Kidney (tissue), 22 donors: ENCODE measurements at places on chromosomes 7 and 10. TPM values are rescaled to one million over a fixed set of nuclear protein-coding genes. Genes with fewer than 3 reads are reported as not detected.

GRCh38 chr7:55149001-55149400 lies 130.2 kb downstream of the EGFR start:
- no peak overlapping the region for H3K4me3 ChIP-seq
- H3K4me1 ChIP-seq: peaks cover 14% of the 10 kb centered on the region

GRCh38 chr7:11427686-11428273 lies 404.2 kb downstream of the THSD7A start:
- H3K36me3 ChIP-seq: peaks cover 5% of the 10 kb centered on the region
- H3K27me3 ChIP-seq: no peaks in the 10 kb centered on the region
- no peak overlapping the region for H3K4me3 ChIP-seq
- DNase-seq: peak; percentile 81
- H3K27ac ChIP-seq: no peak overlapping the region
- H3K4me1 ChIP-seq: no peaks in the 10 kb centered on the region

- H3K4me3 ChIP-seq: no peak overlapping the region
- H3K36me3 ChIP-seq: no peaks in the 10 kb centered on the region
- DNase-seq: no peak
- no peaks in the 10 kb centered on the region for H3K4me1 ChIP-seq
- no peak overlapping the region for H3K27ac ChIP-seq
These were observed 11.0 kb upstream of the NUB1 start for GRCh38 chr7:151330661-151331060.

- no peak overlapping the region for H3K27ac ChIP-seq
- peaks cover 3% of the 10 kb centered on the region for H3K4me1 ChIP-seq
- no peak for DNase-seq
- no peak overlapping the region for H3K4me3 ChIP-seq
- H3K36me3 ChIP-seq: peaks cover 11% of the 10 kb centered on the region
- no peaks in the 10 kb centered on the region for H3K27me3 ChIP-seq
These were observed 75.0 kb downstream of the NKX6-2 start for GRCh38 chr10:132710746-132711612.

- H3K4me1 ChIP-seq: no peaks in the 10 kb centered on the region
- H3K4me3 ChIP-seq: no peak overlapping the region
- no peak for DNase-seq
- H3K36me3 ChIP-seq: peaks cover 14% of the 10 kb centered on the region
- H3K27ac ChIP-seq: no peak overlapping the region
These were observed 128.3 kb downstream of the EGFR start for GRCh38 chr7:55147101-55147500.

GRCh38 chr10:123966896-123967231 lies 75.3 kb upstream of the CPXM2 start:
- no peak for DNase-seq
- H3K4me1 ChIP-seq: no peaks in the 10 kb centered on the region
- H3K36me3 ChIP-seq: no peaks in the 10 kb centered on the region
- H3K4me3 ChIP-seq: no peak overlapping the region

- no peak overlapping the region for H3K27ac ChIP-seq
- H3K27me3 ChIP-seq: no peaks in the 10 kb centered on the region
- H3K36me3 ChIP-seq: no peaks in the 10 kb centered on the region
- H3K4me3 ChIP-seq: no peak overlapping the region
These were observed 19.4 kb upstream of the NRP1 start for GRCh38 chr10:33353853-33354252.

Gene ZNF853
- polyA plus RNA-seq: 3.4 TPM

- no peaks in the 10 kb centered on the region for H3K36me3 ChIP-seq
- no peaks in the 10 kb centered on the region for H3K4me1 ChIP-seq
- H3K4me3 ChIP-seq: no peak overlapping the region
- no peak for DNase-seq
- H3K27ac ChIP-seq: no peak overlapping the region
These were observed 23.4 kb upstream of the MGAM2 start for GRCh38 chr7:142088022-142088714.

Gene OR2A7
- 3.5 TPM for polyA plus RNA-seq

GRCh38 chr7:140059273-140060242 lies 3.2 kb downstream of the PARP12 start:
- no peak overlapping the region for H3K27ac ChIP-seq
- no peaks in the 10 kb centered on the region for H3K27me3 ChIP-seq
- no peak overlapping the region for H3K4me3 ChIP-seq

- H3K27ac ChIP-seq: no peak overlapping the region
- H3K36me3 ChIP-seq: peaks cover 1% of the 10 kb centered on the region
- no peak for DNase-seq
- peaks cover 6% of the 10 kb centered on the region for H3K4me1 ChIP-seq
These were observed 150.7 kb upstream of the RSU1 start for GRCh38 chr10:16967866-16968415.

DNA sequence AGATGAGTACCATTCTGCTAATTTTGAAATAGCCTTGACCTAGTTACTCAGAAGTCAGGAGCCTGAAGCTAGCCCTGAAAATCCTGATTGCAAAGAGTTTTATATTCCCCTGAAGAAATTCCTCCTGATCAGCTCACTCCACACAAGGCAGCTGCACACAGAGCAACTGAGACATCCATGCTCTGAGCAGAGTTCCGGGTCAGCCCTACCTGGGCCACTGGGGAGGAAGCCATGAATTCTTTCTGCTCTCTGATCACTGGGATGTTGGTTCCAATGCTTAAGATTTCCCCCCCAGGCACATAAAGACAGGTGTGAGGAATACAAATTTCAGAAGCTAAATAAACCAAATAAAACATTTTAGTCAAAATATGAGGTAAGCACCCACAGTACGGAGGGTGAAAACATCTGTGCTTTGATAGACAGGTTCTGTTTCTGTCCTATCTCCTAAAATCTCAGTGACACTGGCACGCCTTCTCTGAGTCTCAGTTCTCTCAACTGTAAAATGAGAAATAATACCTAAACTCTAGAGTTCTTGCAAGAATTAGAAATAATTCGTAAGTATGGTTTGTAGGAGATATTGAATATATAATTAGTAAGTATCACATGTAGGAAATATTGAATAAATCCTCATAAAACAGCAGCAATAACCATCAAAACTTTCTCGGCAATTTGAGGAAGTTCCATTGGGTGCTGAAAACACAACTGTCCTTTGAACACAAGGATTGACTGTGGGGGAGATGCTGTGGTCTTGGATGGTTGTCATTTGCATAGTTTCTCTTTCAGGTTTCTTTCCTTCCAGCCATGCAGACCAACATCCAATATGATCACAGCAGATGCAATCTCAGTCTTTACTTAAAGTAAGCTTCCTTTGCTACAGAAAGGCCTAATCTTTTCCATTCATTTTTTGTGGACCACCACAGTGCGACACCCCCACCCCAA lies 133.0 kb upstream of the TNS3 start:
- DNase-seq: no peak
- no peaks in the 10 kb centered on the region for H3K27me3 ChIP-seq
- no peaks in the 10 kb centered on the region for H3K4me1 ChIP-seq
- H3K27ac ChIP-seq: no peak overlapping the region

Gene PTN
- 17.2 TPM for polyA plus RNA-seq

- no peaks in the 10 kb centered on the region for H3K27me3 ChIP-seq
- H3K4me3 ChIP-seq: no peak overlapping the region
- H3K36me3 ChIP-seq: no peaks in the 10 kb centered on the region
- no peak overlapping the region for H3K27ac ChIP-seq
- no peak for DNase-seq
- no peaks in the 10 kb centered on the region for H3K4me1 ChIP-seq
These were observed 40.2 kb upstream of the FRMD4A start for GRCh38 chr10:14370894-14371293.

Gene CFAP58
- polyA plus RNA-seq: 0.19 TPM

GRCh38 chr10:97291357-97292096 lies 910 bp downstream of the ARHGAP19 start:
- no peaks in the 10 kb centered on the region for H3K27me3 ChIP-seq
- H3K36me3 ChIP-seq: no peaks in the 10 kb centered on the region
- peak overlapping the region; percentile 92 for H3K27ac ChIP-seq
- H3K4me3 ChIP-seq: peak overlapping the region; percentile 97
- H3K4me1 ChIP-seq: no peaks in the 10 kb centered on the region

Gene TCAF2
- polyA plus RNA-seq: 1.3 TPM

DNA sequence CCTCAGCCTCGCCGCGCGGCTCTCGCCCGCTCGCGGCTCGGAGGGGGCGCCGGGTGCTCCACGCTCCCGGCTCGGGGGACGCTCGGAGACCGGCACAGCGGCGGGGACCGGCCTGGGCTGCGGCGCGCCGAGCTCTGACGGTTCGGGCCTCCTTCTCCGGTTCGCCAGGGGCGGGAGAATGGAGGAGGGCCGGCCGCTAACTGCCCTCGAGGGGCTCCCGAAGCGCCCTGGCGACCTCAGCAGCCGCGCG lies 232 bp upstream of the GRID1 start:
- H3K27me3 ChIP-seq: peaks cover 33% of the 10 kb centered on the region
- H3K36me3 ChIP-seq: no peaks in the 10 kb centered on the region
- no peak for DNase-seq
- peaks cover 14% of the 10 kb centered on the region for H3K4me1 ChIP-seq
- no peak overlapping the region for H3K4me3 ChIP-seq
